ENCODE measurements at places on chromosomes 12 and 14.

- DNase-seq, result peak; percentile 68
Observed at GRCh38 chr12:2960390-2960956, 1.3 kb downstream of the TEAD4 start.

GRCh38 chr14:67559639-67560038, 26.5 kb downstream of the PLEKHH1 start:
- no peak for DNase-seq

- DNase-seq, result no peak
Observed at GRCh38 chr12:31507966-31508365, 83.0 kb downstream of the DENND5B start.

DNA sequence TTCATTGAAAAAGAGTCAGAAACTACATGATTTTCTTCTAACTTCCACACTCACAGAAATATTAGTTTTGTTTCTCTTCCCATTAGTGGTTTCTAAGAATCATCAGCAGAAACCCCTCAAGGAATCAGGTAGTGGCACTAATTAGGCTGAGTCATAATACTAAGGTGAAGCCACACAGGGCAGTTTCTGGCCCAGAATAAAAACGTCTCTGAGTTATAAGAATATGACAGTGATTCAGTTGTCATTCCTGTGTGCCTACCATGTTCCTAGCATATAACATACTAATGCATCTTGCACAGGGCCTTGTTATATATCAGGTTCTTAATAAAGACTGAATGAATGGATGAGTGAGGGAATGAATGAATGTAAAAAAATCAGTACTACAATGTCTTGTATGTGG, 206.0 kb upstream of the PLEKHG7 start:
- no peak for DNase-seq

- DNase-seq, result no peak
Observed at GRCh38 chr12:112122823-112123690, 2.3 kb upstream of the TRAFD1 start.

DNA sequence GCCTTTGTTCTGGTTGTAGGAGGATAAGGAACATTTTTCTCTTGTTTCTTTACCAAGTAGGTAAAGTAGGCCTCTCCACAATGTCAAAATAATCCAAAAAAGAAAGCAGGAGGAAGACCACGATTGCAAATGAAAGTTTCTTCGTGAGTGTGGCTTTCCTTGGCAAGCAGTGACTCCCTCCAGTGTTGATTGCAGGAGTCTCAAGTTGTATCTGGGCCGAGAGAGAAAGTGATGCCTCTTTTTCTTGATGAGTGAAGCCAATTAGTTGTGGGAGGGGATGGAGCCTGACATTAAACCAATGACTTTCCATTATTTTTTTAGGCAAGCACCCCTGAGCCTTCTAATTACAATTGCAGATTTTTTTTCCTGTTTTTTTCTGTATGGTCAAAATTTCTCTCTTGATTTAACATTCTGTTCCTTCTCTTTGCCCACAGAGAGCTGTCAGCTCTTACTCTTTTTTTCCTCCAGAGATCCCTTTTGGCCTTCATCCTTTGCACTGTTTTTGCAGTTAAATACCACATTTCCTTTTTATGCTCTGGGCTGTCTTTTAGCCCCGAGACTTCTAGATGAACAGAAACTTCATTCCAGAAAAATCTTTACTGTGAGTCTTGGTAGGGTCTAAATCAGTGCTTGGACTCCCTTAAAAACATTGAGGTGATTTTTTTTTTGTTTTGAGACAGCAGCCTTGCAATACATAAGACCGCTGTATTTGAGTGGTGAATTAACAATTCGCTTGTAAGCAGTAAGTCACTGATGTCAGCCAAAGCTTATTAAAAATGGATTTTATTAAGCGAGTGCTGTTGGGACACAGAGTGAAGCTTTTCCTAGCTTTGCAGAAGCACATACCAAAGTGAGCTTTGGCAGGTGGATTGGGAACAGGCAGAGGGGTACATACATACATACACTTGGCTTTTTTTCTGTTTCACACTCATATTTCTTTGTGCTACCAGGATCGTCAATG, 15.8 kb downstream of the FBXW8 start:
- DNase-seq, result no peak

GRCh38 chr12:77407931-77408330, 342.6 kb upstream of the E2F7 start:
- no peak for DNase-seq

GRCh38 chr14:72350215-72350614, 418.0 kb downstream of the RGS6 start:
- no peak for DNase-seq

DNA sequence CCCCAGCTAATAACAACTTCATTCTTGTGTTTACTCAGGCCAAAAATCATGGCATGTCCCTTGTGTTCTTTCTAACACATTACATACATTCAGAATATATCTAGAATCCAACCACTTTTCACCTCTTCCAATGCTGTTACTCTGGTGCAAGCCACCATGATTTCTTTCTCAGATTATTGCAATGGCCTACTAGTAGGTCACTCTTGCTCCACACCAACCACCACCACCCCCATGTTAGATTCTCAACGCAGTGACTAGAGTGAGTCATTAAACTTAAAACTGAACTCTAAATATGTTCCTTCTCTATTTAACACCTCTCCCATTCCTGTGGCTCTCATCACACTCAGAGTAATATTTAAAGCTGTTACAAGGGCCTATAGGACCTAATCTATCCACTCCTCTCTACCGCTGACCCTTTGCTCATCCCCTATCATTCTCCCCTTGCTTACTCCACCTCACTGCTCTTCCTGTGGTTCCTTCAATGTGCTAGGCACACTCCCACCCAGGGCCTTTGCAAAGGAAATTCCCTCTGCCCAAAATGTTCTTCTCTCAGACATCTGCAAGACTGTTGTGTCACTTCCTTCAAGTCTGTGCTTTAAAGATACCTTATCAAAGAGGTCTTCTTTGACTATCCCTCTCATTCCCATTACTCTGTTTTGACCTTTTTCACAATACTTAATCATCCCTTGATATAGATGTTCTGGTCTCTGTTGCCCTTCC, 6.6 kb downstream of the RTN1 start:
- DNase-seq, result no peak

DNA sequence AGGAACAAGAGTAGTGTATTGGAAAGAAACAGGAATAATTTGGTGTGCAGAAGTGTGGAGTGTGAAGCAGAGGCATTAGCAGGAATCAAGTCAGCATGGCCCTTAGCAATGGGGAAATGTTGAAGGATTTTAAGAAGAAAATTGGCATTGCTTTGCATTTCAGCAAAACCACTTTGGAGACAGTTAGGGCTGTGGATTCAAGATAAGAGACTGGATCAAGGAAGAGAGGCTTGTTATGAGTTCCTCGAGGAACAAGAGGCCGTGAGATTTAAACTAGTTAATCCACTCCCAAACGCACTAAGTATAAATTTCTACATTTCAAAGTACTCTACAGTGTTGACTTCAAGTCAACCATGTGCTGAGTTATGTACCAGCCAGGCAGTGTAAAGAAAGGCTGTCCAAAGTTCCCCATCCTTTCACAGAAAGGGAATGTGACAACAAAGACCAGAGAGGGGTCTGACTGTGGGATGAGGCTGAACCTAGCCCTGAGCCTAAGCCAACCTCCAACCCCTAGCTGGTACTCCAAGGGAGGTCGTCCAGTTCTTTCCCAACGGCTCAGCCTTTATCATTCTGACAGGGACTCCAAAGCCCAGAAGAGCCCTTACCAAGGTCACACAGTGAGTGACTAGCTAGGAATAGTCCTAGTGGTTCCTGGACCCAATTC, 91.2 kb upstream of the BMP4 start:
- no peak for DNase-seq

DNA sequence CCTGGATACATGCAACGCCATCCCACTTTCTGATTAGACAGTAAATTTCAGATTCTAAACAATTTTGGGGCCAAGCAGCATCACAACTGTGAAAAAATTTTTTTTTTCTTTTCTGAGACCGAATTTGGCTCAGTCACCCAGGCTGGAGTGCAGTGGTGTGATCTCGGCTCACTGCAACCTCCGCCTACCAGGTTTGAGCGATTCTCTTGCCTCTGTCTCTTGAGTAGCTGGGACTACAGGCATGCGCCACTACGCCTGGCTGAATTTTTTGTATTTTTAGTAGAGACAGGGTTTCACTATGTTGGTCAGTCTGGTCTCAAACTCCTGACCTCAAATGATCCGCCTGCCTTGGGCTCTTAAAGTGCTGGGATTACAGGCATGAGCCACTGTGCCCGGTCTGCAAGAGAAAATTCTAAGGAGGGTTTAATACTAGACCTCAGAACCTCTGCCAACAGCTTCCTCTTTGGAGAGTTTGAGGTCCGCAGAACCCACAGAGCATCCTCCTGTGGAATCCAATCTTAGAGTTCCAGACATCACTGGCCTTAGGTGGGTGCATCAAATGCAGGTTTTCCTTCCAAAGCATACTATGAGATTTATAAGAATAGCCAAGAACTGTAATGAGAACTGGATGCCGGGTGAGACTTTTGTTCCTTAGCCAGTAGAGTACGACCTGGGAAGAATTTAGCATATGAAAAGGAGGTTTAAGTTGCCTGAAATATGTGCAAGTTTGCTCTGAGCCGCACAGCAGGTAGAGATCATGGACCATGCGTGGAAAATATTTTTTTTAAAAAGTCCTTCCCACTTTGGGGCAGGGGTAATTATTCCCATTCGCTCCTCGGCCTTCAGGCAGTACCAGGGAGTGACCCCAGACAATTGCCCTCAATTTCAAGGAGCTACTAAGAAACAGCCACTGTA, 7.8 kb upstream of the PHC1 start:
- no peak for DNase-seq

GRCh38 chr12:96258104-96258961, 64.2 kb downstream of the ELK3 start:
- no peak for DNase-seq

- no peak for DNase-seq
Observed at GRCh38 chr12:19520646-19521415, 81.5 kb downstream of the AEBP2 start.

DNA sequence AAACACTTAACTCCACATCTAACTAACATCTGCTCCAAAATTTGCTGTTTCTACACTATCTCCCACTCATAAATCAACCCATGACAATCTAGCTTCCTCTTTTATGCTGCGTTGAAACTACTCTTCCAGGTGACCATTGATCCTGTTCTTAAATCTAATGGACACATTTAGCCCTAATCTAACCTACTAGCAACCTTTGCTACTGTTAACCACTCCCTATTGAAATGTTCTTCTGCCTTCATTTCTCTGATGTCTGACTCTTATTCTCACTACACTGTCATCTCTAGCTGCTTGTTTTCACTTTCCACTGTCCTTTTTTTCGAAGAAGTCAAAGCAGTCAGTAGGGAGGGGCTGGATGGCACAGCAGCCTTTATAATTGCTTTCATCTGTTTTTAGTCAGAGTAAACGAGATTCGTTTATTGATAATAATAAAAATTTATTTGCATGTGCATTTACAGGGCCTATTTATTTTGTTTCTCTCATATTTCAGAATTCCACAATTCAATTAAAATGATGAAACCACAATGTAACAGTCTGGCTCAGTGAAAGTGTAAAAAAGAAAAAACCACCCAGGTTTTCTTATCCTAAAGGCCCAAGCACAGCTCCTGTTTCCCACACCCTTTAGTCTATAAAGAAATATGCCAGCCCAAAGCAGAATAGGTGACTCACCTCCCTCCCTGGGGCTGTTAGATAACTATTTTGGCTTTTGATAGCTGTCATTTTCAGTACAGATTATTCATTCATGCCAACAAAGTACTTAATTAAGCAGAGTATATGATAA, 44.9 kb downstream of the ATP2B1 start:
- no peak for DNase-seq

Data from activated CD8-positive, alpha-beta memory T cell treated with anti-CD3 and anti-CD28 coated beads for 24 hours (primary cell).